ENCODE measurements at places on chromosomes 16 and 17.
A peak's percentile ranks its signal among the peaks of the same experiment; 100 is the strongest.

- peak; percentile 89 for DNase-seq
These were observed 7.5 kb upstream of the TMEM170A start for GRCh38 chr16:75471723-75472633.

DNA sequence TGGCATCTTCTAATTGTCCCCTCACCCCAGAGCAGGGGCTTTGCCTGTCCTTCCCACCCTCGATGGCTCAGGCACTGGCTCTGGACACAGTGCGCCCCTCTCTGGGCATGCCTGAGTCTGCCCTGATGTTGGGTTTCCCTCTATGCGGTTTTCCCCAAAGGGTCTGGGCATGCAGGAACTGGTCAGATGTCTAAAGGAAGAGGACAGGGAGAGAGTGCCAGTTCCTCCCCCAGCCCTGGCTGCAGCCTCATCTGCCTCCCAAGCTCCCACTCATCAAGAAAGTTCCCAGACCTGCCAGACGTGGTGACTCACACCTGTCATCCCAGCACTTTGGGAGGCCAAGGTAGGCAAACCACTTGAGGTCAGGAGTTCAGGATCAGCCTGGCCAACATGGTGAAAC lies 41.3 kb upstream of the PABPN1L start:
- DNase-seq: no peak

- DNase-seq: no peak
These were observed 18.1 kb downstream of the PRMT7 start for GRCh38 chr16:68328860-68329390.

GRCh38 chr17:79836510-79836971 lies 2.7 kb downstream of the CBX4 start:
- DNase-seq: no peak

GRCh38 chr17:57490111-57490845 lies 234.0 kb downstream of the MSI2 start:
- DNase-seq: no peak

DNA sequence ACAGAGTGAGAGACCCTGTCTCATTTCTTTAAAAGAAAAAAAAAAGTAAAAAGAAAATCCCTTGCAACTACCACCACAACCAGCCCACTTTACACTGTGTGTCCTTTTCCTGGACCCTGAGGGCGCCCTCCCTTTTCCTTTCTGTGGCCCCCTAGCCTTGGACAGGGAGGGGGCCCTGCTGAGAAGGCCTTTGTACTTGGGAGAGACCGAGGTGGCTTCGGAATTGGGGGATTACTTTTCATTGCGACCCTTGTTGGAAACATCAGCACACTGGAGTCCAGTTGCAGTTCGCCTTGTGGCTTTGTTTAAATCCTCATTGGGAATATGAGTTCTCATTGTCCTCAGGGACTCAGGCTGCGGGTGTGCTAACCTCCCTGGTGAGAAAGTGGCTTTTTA lies 9.4 kb upstream of the DNASE1 start:
- no peak for DNase-seq

GRCh38 chr17:40857535-40857934 lies 9.5 kb downstream of the KRT12 start:
- DNase-seq: no peak

DNA sequence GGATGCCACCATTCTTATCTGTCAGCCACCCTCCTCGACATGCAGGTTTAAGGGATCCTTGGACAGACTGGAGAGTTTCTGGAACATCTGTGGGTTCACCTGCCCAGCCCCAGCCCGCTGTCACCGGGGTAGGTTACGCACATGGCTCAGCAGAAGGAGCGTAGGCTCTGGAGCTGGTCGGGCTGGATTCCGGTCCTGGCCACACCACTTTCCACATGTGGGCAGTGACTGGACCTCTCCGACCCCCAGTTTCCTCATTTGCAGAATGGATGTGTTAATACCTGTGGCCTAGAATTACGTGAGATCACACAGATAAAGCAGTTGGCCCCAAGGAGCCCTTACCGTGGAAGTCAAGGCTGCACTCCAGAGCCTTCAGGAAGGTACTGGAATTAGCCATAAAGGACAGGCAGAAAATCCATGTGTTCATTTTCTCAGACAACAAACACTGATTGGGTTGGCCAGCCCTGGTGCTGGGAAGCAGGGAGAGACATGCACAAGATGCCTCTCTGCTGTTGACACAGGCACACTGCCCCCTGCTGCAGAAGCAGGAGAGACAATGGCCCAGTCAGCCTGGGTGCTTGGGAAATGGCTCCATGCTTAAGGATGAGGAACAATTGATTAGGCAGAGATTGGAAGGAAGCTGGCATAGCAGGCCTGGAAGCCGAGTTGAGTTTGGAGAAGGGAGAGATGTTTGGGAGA lies 58.8 kb downstream of the SF3B3 start:
- DNase-seq: no peak

- DNase-seq: no peak
These were observed 245.7 kb downstream of the PRKCA start for GRCh38 chr17:66548158-66548557.

GRCh38 chr16:75382611-75383010 lies 50.7 kb downstream of the CFDP1 start:
- no peak for DNase-seq

- no peak for DNase-seq
These were observed 16.8 kb downstream of the TCF25 start for GRCh38 chr16:89890200-89890599.

DNA sequence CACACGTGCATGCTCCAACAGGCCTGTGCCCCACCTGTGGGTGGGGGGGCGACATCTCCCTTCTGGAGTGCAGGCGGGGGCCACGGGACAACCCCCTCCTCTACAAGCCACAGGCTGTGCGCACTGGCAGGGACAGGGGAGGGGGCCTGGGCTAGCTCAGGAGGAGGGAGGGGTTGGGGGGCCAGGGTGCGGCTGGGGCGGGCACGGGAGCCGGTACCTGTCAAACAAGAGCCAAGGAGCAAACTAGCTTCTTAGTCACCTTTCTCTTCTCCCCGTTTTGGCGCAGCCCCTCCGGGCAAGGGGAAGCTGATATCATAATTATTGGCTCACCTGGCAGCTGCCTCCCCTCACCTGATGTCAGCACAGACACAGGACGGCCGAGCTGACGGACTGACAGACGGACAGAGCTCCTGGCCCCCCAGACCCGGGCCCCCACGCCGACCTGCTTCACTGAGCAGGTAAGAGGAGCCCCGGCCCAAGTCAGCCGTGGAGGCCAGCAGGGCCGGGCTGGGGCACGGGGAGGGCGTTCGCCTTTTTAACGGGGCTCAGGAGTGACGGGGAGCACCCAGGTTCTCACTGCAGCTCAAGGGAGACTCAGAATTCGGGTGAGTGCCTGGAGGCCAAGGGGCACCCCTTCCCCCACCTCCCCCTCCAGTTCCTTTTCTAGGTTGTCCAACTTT lies at the start of gene FOXN1:
Gene FOXN1 (plus strand): TSS at position 363 of the 680 bp plus-strand sequence. CDS start 17,622 bp downstream, outside the sequence.
- DNase-seq: no peak

DNA sequence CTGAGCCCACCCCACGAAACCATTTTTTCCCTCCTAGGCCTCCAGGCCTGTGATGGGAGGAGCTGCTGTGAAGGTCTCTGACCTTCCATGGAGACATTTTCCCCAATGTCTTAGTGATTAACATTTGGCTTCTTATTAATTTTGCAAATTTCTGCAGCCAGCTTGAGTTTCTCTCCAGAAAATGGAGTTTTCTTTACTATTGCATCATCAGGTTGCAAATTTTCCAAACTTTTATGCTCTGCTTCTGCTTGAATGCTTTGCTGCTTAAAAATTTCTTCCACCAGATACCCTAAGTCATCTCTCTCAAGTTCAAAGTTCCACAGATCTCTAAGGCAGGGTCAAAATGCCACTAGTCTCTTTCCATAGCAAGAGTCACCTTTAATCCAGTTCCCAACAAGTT lies 12.9 kb upstream of the MYH4 start:
- DNase-seq: no peak

DNA sequence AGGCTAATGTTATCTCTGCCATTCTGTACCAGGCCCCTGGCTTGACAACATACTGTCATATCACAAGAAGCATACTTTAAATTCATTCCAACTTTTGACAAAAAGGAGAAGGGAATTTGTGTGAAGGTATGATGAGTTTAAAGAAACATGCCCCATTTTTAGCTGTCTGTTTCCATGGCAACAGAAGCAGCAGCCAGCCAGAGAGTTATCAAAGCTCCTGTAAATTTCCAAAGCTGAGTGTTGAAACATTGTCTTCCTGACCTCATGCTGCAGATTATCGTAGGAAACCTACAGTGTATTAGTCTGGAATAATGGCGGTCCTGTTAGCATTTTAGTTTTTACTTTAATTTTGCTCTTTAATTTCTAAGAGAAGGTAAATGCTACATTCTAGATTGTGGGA lies 124.9 kb downstream of the MRTFB start:
- peak; percentile 32 for DNase-seq

GRCh38 chr16:86509759-86510464 lies 415 bp upstream of the FOXF1 start:
- DNase-seq: no peak

GRCh38 chr16:81241706-81242105 lies 3.2 kb downstream of the BCO1 start:
- DNase-seq: no peak

DNA sequence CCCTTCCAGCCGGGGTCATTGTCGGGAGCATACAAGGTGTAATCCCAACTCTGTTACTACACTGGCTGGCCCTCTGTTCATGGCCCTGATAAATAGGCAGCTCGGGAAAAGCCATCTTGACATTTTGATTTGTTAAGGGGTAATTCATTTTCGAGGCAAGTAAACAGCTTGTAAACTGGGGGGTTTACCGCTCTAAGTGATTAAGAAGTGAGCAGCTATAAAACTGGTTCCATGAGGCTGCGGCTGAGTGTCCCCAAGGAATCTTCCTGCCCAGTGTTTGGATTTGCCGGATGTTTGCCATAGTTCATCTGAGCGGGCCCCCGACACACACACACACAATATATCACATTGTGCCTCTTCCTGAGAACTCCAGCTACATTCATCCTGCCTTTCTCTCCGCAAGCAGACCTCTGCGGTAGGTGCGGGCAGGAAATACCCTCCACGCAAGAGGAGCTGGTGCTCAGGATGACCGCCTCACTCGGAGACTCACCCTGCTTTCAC lies 92.2 kb downstream of the SOCS1 start:
- no peak for DNase-seq

DNA sequence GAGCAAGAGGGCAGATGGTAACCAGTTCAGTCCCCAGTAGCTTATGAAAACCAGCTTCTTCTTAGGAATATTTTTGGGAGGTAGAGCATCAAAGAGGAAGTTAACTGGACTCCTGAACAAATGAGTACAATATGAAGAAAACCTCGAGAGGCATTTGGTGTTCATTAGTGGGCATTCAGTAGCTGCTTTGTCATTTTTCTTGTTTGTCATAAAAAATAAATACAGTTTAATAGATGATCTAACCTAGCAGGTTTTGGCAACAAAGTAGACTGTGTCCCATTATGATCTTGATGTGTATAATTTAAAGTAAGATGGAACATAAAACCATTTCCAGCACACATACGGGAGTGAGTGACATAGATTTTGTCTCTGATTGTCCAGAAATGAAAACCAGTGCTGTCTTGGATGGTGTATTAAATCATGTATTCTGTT lies 173.1 kb downstream of the HS3ST3A1 start:
- DNase-seq: no peak

GRCh38 chr17:522919-523318 lies 170.3 kb upstream of the RPH3AL start:
- DNase-seq: no peak

DNA sequence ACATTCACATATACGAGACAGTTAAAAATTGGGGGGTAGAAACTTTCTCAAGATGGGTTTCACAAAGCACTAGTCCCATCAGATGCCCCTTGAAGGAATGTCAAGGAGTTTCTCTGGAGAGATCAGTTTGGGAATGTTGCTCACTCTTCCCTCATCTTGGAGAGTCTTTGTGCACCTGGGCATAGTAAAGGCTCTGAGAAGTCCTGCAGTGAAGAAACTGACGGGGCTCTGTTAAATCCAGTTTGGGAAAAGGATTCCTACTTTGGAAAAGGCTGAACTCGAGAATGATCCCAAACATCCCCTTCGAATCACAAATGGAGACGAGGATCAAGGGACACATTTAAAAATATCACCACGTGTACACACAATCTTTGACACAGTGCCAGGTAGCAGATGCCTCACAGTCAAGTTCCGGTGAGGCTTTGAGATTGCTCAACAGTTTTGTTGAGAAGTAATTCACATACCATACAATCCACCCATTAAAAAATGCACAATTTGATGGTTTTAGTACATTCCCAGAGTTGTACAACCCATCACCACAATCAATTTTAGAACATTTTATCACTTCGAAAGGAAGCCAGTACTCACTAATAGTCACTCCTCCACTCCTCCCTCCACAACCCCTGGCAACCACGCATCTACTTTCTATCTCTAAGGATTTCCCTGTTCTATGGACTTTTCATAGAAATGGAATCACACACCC lies 203.4 kb upstream of the FOXF1 start:
- DNase-seq: no peak
